ENCODE measurements at places on chromosomes 6 and 20.

GRCh38 chr6:151412909-151413308, 21.6 kb upstream of the ZBTB2 start:
- no peak for DNase-seq

DNA sequence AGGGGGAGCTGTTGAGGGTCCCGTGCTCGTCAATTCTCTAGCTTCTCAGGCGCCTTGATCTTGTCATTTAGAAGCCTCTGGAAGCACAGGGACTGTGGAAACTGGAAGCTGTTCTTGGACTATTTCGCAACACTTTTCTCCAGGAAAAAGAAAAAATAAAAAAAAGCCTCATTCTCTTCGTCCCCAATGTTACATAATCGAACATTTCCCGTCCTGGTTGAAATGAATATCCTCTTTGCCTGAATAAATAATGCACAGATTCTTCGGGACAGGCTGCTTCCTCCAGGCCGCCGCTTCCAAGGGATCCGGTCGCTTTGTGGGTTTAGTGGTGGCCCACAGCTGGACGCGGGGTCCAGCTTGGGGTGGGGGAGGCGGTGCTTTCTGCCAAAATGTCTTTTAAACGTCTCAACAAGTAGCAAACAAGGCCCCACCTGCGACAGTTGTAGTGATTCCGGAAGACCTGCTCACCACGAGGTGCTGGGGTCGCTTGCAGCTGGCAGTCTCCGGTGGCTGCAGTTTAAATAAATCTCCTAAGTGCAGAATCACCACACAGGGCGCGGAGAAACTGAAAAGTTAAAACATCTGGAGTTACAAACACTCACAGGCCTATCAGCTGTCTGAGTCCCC, 125.9 kb upstream of the ESR1 start:
- no peak for DNase-seq

DNA sequence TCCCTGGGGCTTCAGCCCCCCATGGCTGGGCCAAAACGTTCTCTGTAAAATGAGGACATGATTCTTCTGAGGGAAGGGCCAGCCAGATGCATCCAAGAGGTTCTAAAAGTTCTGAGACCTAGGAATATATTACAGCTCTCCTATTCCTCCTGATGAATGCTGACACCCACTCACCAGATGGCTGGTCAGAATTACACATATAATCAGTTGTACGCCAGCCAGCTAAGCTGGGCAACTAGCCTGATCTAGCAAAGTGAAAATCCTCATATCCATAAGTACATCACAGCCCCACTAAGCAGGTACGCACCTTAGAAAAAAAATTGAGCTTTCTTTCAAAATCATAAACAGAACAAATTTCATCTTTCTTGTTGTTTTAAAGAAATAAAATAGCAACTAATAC, 34.8 kb downstream of the C6orf118 start:
- no peak for DNase-seq

DNA sequence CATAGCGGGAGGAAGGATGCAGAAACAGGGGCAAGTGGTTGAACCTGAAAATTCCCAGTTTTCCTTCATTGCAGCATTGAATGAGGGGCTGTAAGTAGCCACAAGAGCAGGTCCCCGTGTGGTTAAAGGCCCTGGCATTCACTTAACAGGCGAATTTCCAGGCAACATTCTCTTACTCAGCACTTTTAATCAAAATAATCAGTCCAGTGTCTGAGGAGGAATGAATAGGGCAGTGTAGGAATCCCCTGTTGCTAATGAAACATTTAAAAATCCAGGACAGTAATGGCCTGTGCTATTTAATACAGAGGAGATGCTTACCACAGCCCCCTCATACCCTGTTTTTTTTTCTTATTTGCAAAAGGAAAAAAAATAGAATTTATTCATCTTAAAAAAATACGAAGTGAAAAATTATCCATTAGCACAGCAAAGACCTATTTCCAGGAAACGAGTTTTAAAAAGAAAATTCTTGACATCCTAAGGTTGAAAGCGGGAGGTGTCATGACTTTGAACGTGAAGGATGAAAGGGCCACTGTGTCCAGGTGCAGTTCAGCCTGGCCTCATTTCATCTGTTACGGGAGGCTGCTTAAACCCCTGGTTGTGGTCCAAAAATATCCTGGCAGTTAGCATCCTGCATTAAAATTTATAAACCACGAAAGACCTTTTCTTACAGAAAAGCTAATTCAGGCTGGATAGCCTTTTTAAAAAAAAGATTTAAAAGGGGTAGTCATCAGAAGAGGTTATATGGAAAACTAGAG, 20.2 kb downstream of the MYLK4 start:
- no peak for DNase-seq

DNA sequence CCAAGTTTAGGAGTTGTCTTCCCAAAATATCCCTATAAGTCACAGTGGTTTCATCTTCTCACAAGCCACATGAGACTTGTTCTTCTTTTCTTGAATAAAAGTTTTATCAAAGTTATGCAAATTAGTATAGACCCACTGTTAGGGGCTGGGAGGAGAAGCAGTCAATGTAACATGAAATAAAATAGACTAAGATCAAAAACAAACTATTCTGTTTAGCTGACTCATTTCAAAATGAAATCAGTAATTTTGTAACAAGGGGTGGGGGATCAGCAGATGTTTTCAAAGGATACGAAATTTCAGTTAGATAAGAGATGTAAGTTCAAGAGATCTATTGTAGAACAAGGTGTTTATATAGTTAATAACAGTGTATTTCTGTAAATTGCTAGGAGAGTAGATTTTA, 339.6 kb upstream of the PRDM1 start:
- DNase-seq, result no peak

- no peak for DNase-seq
These were observed 736.6 kb downstream of the KIF16B start for GRCh38 chr20:15836634-15837033.

DNA sequence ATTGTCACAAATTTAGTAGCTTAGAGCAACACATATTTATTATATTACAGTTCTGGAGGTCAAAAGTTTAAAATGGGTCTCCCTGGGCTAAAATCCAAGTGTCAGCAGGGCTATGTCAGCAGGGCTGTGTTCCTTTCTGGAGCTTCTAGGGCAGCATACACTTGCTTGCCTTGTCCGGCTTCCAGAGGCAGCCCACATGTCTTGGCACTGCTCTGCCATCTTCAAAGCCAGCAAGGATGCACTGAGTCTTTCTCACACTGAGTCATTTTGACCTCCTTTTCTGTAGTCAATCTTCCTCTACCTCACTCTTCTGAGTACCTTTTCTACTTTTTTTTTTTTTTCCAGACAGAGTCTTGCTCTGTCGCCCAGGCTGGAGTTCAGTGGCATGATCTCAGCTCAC, 39.0 kb downstream of the ADGRF4 start:
- DNase-seq, result no peak

DNA sequence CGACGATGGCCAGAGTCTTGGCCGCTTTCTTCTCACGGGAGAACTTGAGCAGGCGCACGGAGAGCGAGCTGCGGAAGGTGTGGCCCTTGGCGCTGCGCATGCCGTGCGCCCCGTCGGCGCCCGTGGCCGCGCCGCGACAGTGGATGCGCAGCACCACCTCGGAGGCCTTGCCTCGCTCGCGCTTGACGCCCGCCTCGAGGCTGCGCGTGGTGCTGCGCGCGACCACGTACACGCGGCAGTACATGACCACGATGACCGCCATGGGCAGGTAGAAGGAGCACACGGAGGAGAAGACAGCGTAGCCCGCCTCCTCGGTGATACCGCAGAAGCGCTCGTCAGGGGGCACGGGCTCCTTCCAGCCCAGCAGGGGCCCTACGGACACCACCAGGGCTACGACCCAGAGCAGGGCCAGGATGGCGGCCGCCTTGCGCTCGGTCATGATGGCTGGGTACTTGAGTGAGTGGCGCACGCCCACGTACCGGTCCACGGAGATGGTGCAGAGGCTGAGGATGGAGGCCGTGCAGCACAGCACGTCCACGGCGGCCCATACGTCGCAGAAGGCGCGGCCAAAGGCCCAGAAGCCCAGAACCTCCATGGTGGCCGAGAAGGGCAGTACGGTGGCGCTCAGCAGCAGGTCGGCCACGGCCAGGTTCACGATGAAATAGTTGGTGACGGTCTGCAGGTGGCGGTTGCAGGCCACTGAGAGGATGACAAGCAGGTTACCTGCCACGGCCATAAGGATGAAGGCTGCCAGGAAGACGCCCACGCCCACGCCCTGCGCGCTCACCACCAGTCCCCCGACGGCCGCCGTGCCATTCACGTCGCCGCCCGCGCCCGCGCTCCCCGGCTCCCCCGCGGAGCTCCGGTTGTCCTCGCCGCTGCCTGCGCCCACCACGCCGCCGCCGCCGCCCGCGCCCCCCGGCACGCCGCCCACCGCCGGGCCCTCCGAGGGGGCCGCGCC, 232.8 kb upstream of the RNF24 start:
- no peak for DNase-seq

- DNase-seq, result no peak
These were observed 86.4 kb downstream of the FKBP5 start for GRCh38 chr6:35602133-35602946.

- DNase-seq, result no peak
These were observed 140.2 kb upstream of the PHACTR1 start for GRCh38 chr6:12576389-12576788.

GRCh38 chr6:125792680-125793079, 1.9 kb downstream of the NCOA7 start:
- no peak for DNase-seq

- DNase-seq, result no peak
These were observed 138.9 kb downstream of the TBX18 start for GRCh38 chr6:84625506-84625905.

DNA sequence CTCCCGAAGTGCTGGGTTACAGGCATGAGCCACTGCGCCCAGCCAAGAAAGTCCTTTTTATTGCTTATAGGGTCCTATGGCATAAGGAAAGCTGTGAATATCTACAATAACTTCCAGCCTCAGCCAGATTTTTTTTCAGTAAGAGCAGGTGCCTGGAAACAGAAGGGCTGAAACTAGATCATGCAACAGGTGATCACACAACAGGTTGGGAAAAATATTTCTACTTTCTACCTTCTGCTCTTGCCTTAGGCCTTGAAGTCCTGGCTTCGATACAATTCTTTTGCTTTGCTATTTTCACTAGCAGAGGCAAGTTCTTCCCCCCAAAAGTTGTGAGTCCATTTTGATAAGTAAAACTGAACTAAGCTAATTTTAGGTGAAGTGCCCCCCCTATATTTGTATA, 9.7 kb upstream of the FBXO30 start:
- DNase-seq, result no peak

DNA sequence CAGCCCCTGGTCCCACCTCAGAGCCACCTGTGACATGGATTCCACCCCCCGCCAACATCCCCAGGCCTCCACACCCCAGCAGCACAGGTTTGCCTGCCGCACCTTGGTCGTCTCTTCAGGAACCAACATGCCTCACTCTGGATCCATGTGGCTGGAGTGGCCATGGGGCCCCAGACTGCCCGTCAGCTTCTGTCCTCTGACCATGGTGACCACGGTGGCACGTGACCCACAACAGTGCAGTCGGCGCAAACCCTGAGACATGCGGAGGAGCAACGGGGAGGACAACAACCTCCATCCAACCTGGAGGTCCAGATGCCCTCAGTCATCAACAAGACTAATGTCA, 85.6 kb downstream of the ANKRD60 start:
- no peak for DNase-seq

DNA sequence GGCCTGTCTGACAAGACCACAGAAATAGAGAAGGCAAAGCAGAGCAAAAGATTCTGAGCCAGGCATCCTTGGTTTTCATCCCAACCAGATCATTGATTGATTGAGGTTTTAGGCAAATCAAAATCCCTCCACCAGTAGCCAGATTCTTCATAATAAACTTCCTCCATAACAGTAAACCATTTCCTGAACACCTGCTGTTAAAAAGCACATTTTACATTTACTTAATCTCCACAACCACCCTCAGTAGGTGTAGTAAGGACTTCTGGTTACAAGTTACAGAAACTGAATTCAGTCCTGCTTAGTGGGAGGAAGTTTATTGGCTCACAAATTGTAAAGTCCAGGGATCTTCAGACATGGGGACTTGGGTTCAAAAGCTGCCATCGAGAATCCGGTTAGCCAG, 28.3 kb downstream of the EIF2S2 start:
- no peak for DNase-seq

DNA sequence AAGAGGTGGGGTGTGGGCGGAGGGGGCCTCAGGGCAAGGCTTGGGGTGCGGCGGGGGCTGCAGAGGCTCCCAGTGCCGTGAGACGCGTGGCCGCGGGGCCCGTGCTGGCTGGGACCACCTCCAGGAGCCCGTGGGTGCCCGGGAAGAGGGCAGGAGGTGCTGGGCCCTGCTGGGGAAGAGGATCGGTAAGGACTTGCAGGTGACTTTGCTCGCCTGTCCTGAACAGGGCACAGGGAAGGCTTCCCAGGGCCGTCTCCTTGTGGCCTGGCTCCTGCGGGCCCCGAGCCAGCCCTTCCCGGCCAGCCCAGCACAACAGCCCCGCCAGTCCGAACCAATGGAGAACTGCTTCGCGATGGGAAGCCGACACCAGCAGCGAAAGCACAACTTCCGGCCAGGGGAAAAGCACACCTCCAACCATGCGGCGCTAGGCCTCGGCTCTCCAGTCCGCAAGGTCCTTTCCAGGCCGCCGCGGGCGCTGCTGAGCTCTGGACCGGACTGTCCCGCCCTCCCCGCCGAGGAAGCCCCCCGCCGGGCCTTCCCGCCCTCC, 32.3 kb downstream of the IRF4 start:
- no peak for DNase-seq

GRCh38 chr6:143323729-143324470, 126.6 kb downstream of the ADAT2 start:
- DNase-seq, result no peak

DNA sequence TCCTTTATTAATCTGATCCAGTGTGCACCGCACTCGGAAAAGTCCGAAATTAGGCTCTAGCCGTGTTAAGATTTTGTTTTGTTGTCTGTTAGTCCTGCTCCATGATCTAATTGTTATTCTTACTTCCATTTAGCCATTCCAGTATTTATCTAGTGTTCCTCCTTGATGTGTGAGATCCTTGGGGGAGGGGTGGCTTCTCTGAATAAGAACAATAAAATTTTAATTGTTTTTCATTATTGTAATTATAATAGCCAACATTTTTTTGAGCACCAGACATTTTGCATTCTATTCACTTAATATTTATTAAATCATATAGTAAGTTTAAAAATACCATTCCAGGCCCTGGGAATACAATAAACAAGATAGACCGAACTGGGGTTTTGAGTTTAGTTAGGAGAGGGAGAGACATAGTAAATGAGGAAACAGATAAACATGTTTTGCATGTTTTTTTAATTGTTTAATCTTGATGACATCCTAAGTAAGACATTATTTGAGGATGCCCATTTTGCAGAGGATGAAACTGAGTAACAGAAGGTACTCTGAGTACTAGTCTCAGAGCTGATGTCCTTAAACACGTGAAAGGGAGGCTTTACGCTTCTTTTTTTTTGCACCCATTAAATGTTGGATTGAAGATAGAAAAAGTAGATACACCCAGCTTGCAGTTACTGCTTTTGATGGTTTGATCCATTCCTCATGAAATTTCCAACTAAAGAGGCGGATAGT, 1.2 kb downstream of the CBFA2T2 start:
- DNase-seq, result no peak
